ENCODE measurements at places on chromosomes 13 and 19.
A peak's percentile ranks its signal among the peaks of the same experiment; 100 is the strongest.

DNA sequence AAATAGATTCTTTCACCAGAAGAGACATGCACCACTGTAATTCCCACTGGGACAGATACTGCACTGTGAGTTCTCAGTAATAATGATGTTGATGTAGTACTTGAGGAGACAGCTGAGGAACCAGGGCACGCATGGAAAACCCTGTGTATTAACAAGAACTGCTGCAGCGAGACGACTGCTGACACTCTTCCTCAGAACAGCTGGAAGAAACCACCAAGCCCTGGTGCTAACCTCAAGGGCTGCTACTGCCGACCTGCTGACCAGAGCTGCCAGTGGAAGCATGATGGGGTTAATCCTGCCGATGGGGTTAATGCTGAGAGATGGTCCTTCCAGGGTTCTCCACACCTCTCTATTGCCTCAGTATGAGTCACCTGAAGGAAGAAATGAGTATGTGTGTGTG lies 45.6 kb downstream of the EDNRB start:
- no peak for DNase-seq

GRCh38 chr19:46381346-46381745 lies 32.0 kb downstream of the CCDC8 start:
- DNase-seq = no peak

GRCh38 chr13:74132776-74133656 lies 1.2 kb downstream of the KLF12 start:
- DNase-seq = no peak

GRCh38 chr13:74158571-74159352 lies 24.6 kb upstream of the KLF12 start:
- no peak for DNase-seq

DNA sequence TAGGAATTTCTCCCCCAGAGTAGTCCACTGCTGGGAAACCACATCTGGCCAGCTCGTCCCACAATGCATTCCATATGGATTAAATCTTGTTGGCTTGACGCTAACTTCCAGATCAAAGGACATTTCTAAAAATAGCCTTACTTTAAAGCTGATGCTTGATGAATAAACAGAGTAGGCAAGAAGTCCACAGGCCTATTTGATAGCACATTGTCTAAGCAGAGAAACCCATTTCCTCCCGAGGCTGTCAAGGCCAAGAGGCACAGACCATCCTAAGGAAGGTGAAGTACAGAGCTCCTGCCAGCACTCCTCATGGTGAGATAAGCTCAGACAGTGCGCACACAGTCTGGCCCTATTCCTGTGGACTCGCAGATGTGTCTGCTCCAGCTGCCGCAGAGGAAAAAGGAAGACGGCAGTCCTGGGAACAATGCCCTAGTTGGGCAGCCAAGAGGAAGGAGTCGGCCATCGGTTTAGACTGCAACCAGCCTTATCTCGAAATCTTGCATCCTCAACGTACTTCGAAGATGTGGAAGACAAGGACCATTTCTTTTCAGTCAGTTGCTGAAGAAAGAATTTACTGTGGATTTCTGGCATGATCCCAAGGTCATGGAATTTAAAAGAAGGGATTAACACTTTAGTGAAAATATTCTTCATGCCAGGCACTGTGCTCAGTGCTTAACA lies 156.8 kb downstream of the RGCC start:
- DNase-seq = no peak

DNA sequence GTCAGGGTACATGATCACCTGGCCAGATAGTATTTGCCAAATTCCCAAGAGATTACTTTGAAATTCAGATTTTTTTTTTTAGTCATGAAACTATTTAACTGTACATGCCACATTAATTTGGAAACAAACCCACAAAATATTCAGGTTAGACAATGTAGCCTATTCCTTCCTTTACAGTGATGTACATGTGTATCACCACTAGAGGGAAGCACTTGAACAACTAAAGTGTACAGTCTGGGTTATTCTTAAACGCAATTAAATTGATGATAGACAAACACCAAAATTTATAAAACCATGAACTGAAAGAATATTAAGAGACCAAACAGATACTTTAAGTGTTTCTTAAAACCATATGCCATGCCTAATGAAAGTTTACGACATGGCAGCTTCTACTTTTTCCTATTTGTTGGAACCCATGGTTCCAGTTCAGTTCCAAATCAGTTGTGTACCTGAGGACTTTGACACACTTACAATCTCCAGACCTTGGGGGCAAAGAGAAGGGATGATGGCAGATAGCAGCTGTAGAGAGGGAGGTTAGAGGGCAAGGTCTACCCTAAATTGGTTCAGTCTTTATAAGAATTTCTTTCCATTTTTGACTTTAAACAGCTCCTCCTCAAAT lies 52.8 kb downstream of the TNFSF13B start:
- DNase-seq = peak; percentile 31

- no peak for DNase-seq
These were observed 74.3 kb upstream of the ATP12A start for GRCh38 chr13:24605923-24606372.

GRCh38 chr19:10422046-10422461 lies 1.7 kb downstream of the PDE4A start:
- DNase-seq = no peak

GRCh38 chr13:65594298-65594781 lies 1635.8 kb downstream of the PCDH9 start:
- no peak for DNase-seq

DNA sequence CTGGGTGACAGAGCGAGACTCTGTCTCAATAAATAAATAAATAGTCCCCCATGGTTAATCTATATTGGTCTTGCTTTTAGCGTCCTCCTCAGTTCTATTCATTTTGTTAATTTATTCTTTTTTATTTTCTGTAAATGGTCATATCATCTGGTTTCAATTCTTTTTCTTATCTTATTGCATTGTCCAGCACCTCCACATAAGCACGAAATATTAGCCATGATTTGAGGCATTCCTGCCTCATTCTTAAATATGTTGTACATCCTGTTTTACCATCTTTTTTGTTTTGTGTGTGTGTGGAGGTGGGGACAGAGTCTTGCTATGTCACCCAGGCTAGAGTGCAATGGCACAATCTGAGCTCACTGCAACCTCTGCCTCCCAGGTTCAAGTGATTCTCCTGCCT lies 24.6 kb upstream of the CCDC124 start:
- no peak for DNase-seq

GRCh38 chr13:96109125-96109524 lies 19.2 kb downstream of the HS6ST3 start:
- DNase-seq = no peak

DNA sequence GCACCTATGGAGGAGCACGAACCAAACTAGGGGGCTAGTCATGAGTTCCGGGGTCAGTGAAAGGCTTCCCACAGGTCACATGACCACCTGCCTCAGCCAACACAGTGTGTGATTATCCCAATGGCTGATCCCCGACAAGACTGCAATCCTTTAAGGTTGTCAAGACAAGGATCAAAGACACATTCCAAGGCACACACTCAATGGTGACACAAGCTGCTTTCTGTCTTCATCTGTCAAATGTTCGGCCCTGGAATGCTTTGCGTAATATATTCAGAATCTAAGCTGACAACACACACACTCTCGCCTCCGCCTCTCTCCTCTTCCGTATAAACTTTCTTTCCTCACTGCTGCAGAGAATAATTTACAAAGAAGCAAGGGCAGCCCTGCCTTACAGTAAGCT lies 11.7 kb downstream of the RANBP3 start:
- no peak for DNase-seq

DNA sequence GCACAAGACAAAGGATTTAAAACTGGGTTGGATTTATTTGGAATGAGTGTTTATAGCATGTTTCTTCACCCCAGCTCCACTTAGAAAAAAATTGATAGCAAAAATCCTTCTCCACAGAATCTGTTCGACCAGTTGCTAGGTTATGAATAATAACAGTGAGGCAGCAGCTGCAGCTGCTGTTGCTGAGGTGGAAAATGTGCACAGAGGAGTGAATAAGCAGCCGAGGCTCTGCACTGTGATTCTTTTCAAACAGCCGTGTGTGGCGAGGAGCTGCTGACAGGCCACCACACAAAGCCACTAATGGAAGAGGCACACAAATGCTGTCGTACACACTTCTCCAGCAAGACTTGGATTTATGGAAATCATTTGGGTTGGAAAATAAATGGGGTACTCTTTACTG lies 6.4 kb upstream of the RASL11A start:
- peak; percentile 12 for DNase-seq

GRCh38 chr19:53982611-53983010 lies 8.8 kb upstream of the CACNG6 start:
- DNase-seq = no peak

- DNase-seq = no peak
These were observed 84.9 kb downstream of the ZIC5 start for GRCh38 chr13:99886706-99887105.

DNA sequence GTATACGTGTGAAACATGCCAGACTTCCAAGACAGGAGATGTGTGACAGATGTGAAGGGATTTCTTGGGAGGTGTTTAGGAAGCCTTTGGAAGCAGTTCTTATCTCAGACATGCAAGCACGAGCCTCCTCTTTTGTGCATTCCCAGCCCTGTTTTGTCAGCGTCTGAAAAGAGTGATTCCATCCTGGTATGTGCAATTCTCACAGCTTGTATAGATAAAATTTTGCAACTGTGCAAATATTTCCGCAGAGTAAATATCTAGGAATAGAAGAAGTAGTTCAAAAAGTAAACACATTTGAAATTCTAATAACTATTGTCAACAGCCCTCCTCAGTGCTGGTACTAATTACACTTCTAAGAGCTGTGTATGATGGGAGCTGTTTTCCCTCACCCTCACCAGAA lies 72.3 kb upstream of the C1QTNF9B start:
- DNase-seq = peak; percentile 42
